ENCODE measurements at places on chromosomes 1 and 21. TPM values are rescaled to one million over a fixed set of nuclear protein-coding genes. Genes with fewer than 3 reads are reported as not detected.

DNA sequence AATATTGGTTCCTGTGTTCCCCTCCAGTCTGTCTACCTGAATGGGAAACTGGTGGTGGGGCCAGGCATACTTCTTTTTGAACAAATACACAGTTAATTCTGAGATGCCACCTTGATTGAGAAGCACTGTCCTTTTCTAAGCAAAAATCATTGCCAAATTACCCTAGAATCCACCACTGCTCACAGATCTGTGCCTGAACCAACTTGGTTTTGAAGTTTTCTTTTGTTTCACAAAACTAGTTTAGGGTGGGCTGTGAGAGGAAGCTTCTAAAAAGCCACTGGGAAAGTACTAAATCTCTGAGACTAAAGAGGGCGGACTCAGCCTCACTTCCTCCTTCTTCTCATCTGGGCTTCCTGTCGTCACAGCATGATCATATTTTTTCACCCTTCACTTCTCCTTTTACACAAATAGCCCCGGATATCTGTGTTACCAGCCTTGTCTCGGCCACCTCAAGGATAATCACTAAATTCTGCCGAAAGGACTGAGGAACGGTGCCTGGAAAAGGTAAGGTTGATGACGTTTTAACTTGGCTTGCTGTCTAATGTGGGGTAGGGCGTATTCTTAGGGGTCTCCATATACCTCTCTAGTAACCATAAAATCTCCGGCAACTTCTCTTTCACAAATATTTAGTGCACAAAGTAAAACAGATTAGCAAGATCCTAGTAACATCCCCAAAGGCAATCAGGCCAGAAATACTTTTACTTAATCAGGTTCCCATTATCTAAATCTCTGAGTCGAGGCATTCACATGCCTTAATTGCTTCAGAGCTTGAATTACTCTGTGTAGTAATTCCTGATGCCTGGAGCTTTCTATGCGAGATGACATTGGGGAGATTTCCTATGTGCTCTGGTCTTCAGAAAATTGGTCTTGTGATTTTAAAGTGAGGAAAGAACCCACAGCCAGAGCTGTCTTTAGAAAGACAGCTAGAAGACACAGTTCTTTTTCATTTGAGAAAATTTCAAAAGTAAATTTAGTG lies at the start of gene CD53:
CD53 (plus strand) TSS at position 404 of the 976 bp plus-strand sequence. CDS start 18,261 bp downstream, outside the sequence.
- no peak within 1 kb of the TSS for H3K27ac ChIP-seq
- no peak for DNase-seq
- H3K4me1 ChIP-seq = no peaks in the 10 kb centered on the region
- H3K27me3 ChIP-seq = no peaks in the 10 kb centered on the region

Gene TDRD5
- total RNA-seq = not detected

DNA sequence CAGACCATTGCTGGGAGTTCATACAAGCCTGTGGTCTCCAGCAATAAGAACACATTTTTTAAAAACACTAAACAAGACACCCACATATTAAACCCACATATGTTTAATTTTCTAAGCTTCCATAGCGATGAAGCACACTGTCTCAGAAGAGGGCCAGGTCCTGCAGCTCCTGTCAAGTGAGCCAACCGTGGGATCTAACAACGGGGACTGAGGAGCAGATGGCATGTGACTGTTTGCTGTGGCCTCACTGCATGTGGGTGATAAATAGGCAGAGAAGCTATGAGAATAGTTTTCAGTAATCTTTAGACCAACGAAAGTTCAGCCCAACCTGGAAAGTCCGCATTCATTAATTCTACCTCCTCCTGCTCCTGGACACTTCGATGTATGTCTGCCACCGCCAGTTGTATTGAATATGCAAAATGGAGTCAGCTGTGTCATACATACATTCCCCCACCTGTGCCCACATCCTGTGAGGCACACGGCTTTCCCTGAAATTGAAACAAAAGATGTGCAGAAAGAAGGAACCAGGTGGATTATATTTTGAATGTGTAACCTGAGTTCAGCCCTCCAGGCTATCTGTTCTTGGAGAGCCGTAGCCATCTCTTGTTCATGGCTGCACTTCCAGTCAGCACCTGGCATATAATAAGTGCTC lies 88.2 kb downstream of the MIS18A start:
- H3K36me3 ChIP-seq = no peaks in the 10 kb centered on the region
- no peak overlapping the region for H3K27ac ChIP-seq
- no peaks in the 10 kb centered on the region for H3K27me3 ChIP-seq
- H3K4me1 ChIP-seq = no peaks in the 10 kb centered on the region

Gene RER1
- 50.3 TPM for total RNA-seq

Gene TADA1
- 0.99 TPM for total RNA-seq

DNA sequence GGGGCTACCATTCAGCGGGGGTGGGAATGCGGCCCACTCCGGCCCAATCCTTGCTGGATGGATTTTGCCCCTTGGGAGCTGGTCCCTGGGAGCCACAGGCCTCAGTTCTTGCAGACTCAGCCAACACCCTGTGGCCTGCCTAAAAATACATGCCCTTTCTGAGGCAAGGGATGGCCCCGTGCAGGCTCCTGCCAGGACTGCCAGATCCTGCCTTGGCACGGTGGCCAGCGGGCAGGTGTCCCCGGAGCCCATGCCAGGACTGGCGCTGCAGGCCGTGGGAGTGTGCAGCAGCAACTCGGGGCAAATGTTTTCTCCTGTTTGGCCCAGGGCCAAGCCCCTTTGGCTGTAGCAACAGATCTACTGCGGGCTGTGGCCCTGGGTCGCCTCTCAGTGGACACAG lies 1.6 kb upstream of the PANK4 start:
- H3K4me3 ChIP-seq = no peak overlapping the region
- H3K27ac ChIP-seq = no peak overlapping the region
- no peaks in the 10 kb centered on the region for H3K27me3 ChIP-seq

DNA sequence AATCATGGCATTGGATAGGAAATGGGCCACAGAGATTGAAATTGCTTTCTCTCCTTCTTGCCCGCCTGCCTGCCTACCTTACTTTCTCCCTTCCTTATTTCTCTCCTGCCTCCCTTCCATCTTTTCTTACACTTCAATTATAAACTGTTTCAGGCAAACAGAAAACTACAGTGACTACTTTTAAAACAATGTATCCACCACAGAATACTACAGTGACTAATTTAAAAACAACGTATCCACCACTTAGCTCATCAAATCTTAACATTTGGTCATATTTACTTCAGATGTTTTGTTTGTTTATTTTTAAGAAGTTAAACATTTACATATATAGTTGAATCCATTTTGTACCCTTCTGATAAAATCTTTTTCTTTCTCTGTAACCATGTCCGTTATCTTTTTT lies 54.4 kb downstream of the SNRPE start:
- no peaks in the 10 kb centered on the region for H3K36me3 ChIP-seq
- no peaks in the 10 kb centered on the region for H3K27me3 ChIP-seq
- H3K4me3 ChIP-seq = no peak overlapping the region
- H3K27ac ChIP-seq = no peak overlapping the region
- H3K4me1 ChIP-seq = no peaks in the 10 kb centered on the region

GRCh38 chr21:46115441-46116188 lies 17.7 kb downstream of the COL6A2 start:
- H3K4me1 ChIP-seq = no peaks in the 10 kb centered on the region
- DNase-seq = no peak
- no peak overlapping the region for H3K27ac ChIP-seq
- no peaks in the 10 kb centered on the region for H3K27me3 ChIP-seq
- no peak overlapping the region for H3K4me3 ChIP-seq

DNA sequence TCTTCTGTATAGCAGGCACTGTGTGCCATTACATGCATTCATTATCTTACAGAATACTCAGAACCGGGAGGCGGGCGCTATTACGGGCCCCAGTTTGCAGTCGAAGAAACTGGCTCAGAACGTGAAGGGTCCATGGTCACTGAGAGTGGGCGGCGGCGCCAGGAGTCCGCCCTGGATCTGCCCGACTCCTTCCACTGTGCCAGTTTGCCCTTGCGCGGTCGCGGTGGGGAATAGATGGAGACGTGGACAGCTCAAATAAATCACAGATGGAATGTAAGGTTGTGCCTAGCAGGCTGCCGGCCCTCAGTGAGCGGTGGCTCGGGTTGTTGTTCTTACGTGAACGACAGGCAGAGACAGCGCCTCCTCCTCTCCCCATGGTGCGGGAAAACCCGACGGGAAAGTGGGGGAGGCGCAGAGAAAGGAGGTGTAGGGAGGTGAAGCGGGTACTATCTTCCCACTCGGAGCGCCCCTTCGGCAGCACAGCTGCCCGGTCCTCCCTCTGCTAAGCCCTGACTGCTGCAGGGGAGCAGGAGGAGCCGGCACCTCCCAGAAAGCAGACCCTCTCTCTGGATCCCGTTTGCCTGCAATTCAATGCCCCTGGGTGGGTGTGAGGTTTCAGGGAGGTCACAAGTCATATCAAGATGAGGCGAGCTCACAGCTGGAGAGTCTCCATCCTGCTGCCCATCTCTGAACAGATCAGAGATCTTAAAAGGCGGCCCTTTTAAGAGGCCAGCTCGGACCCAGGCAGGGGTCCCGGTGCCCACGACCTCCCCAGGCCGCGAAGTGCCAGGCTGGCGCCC lies 1.1 kb downstream of the COL9A2 start:
- H3K4me1 ChIP-seq = peaks cover 28% of the 10 kb centered on the region
- no peak overlapping the region for H3K27ac ChIP-seq
- no peak for DNase-seq

Gene IVL
- total RNA-seq = not detected

GRCh38 chr1:229657993-229658755 lies 32.1 kb downstream of the URB2 start:
- DNase-seq = no peak
- H3K27ac ChIP-seq = no peak overlapping the region
- H3K4me3 ChIP-seq = no peak overlapping the region
- no peaks in the 10 kb centered on the region for H3K36me3 ChIP-seq
- H3K27me3 ChIP-seq = no peaks in the 10 kb centered on the region

GRCh38 chr21:32717851-32718316 lies 9.9 kb downstream of the SYNJ1 start:
- H3K4me1 ChIP-seq = no peaks in the 10 kb centered on the region
- H3K4me3 ChIP-seq = no peak overlapping the region
- no peaks in the 10 kb centered on the region for H3K27me3 ChIP-seq
- peaks cover 3% of the 10 kb centered on the region for H3K36me3 ChIP-seq

GRCh38 chr1:2625311-2625710 lies 7.5 kb downstream of the MMEL1 start:
- no peak overlapping the region for H3K4me3 ChIP-seq
- no peak overlapping the region for H3K27ac ChIP-seq
- peaks cover 13% of the 10 kb centered on the region for H3K4me1 ChIP-seq
- H3K27me3 ChIP-seq = peaks cover 24% of the 10 kb centered on the region

Gene AZIN2
- total RNA-seq = 1.0 TPM

- H3K27ac ChIP-seq = no peak overlapping the region
- H3K36me3 ChIP-seq = no peaks in the 10 kb centered on the region
- peak; percentile 66 for DNase-seq
- no peaks in the 10 kb centered on the region for H3K27me3 ChIP-seq
- H3K4me1 ChIP-seq = peaks cover 7% of the 10 kb centered on the region
These were observed 460.6 kb downstream of the DSCAM start for GRCh38 chr21:40386294-40386911.

DNA sequence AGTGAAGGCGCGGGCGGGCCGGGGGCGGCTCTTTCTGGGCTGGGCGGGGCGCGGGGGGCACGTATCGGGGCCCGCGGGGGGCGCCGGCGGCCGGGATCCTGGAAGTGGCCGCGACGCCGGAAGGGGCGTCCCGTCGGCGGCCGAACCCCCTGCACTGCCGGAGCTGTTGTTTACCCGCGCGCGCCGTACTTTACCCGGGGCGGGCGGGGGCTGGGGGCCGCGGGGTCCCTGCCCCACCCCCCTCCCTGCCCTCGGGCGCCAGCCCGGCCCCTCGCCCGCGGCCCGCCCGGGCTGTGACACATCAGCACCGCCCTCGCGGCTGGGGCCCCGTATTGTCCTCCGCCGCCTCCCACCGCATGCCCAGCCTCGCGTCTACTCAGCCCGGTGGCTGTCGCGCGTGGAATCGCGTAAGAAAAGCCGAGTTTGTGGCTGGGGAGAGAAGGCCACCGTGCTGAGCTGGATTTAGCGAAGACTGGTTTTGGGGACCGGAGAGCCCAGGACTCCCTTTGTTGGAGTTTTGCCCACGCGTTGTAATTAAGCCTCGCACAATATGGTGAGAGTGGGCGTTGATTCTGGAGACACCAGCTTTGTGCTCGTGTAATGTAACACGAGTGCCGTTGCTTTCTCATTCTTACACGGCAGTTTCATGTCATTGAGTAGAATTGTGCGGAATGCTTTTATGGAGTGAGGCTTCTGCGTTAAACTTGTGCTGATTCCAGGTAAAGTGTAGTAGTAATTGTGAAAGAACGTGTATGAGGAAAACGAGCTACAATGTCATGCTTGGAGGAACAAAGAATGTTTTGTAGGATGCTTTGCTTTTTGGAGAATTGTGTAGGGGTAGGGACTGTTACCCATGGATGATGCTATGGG lies 559 bp downstream of the BACH1 start:
- H3K4me1 ChIP-seq = peaks cover 46% of the 10 kb centered on the region
- peak overlapping the region; percentile 97 for H3K27ac ChIP-seq
- H3K36me3 ChIP-seq = no peaks in the 10 kb centered on the region
- peak; percentile 73 for DNase-seq
- peak overlapping the region; percentile 87 for H3K4me3 ChIP-seq
- H3K27me3 ChIP-seq = no peaks in the 10 kb centered on the region

Gene GNPAT
- 18.1 TPM for total RNA-seq

Gene PRAMEF17
- not detected for total RNA-seq

- no peak for DNase-seq
- H3K27ac ChIP-seq = no peak overlapping the region
- H3K4me3 ChIP-seq = no peak overlapping the region
- no peaks in the 10 kb centered on the region for H3K27me3 ChIP-seq
- no peaks in the 10 kb centered on the region for H3K36me3 ChIP-seq
These were observed 111.9 kb downstream of the ZBTB18 start for GRCh38 chr1:244162786-244163530.

Gene FOXD2
- total RNA-seq = not detected

DNA sequence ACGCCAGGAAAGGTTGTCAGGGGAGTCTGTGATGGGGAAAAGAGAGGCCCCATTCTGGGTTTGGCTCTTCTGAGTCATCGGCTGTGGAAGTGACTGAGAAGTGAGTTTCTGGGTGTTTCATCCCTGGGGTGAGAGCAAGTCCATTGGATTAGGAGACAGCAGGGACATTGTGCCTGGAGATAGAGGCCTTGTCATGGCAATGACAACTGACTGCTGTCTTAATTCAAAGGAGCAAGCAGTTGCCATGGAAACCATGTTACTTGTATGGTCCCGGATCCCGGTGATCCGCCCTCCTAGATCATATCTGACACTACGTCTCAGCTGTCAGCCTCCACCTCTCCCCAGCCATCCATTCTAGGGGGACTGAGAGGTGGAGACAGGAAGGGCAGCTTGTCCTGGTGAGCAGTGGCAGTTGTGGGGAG lies 34.4 kb downstream of the KIAA0040 start:
- no peak overlapping the region for H3K27ac ChIP-seq
- H3K36me3 ChIP-seq = no peaks in the 10 kb centered on the region
- H3K4me3 ChIP-seq = no peak overlapping the region
- DNase-seq = no peak
- H3K4me1 ChIP-seq = peaks cover 7% of the 10 kb centered on the region

- no peaks in the 10 kb centered on the region for H3K36me3 ChIP-seq
- DNase-seq = no peak
- H3K4me3 ChIP-seq = peak overlapping the region; percentile 11
- H3K4me1 ChIP-seq = peaks cover 22% of the 10 kb centered on the region
- peaks cover 14% of the 10 kb centered on the region for H3K27me3 ChIP-seq
- peak overlapping the region; percentile 52 for H3K27ac ChIP-seq
These were observed 1.6 kb downstream of the CLIC6 start for GRCh38 chr21:34670220-34670961.

GRCh38 chr1:180652792-180653191 lies 21.0 kb downstream of the XPR1 start:
- DNase-seq = no peak
- H3K27me3 ChIP-seq = no peaks in the 10 kb centered on the region
- H3K27ac ChIP-seq = no peak overlapping the region
- H3K4me1 ChIP-seq = no peaks in the 10 kb centered on the region
- no peaks in the 10 kb centered on the region for H3K36me3 ChIP-seq

GRCh38 chr1:111062081-111062480 lies 77.8 kb downstream of the DRAM2 start:
- no peaks in the 10 kb centered on the region for H3K27me3 ChIP-seq
- no peaks in the 10 kb centered on the region for H3K36me3 ChIP-seq
- H3K27ac ChIP-seq = no peak overlapping the region
- DNase-seq = no peak
- H3K4me3 ChIP-seq = no peak overlapping the region
- H3K4me1 ChIP-seq = no peaks in the 10 kb centered on the region
